Panc1 (cell line): ENCODE measurements at places on chromosomes 7 and 10.

- peaks cover 76% of the 10 kb centered on the region for H3K4me1 ChIP-seq
- peak overlapping the region; percentile 93 for H3K27ac ChIP-seq
- no peaks in the 10 kb centered on the region for H3K27me3 ChIP-seq
- no peak overlapping the region for H3K4me3 ChIP-seq
Observed at GRCh38 chr7:28038175-28038797, 142.3 kb downstream of the JAZF1 start.

DNA sequence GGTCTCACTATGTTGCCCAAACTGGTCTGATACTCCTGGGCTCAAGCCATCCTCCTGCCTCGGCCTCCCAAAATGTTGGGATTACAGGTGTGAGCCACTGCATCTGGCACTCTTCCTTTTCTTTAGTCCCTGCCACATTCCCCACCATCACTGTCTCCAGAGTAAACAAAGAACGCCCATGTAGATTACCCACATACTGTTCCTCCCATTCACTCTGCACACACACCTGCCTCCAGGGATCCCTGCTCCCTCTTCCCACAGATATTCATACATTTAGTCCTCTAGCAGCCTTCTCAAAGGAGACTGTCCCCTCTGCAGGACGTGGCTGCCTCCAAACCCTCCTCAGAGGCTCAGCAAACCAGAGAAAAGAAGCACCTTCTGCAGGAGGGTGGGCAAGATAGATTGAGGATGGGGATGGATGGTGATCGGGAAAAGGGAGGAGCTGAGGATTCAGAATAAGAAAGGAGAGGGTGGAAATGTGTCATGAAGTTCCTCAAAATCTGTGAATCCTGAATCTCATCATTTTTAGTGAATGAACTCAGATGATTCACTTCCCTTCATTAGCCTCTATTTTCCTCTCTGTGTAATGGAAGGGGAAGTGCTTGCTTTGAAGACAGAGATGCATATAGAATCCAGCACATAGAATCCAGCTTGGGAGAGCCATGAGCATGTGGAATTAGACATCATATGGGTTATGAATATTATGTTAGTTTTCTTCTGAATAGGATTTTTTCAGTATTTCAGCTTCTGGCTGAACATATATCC lies 5.5 kb upstream of the PLAU start:
- H3K27ac ChIP-seq, result peak overlapping the region; percentile 97
- DNase-seq, result no peak
- no peak overlapping the region for H3K4me3 ChIP-seq
- H3K27me3 ChIP-seq, result no peaks in the 10 kb centered on the region
- H3K36me3 ChIP-seq, result no peaks in the 10 kb centered on the region
- peaks cover 52% of the 10 kb centered on the region for H3K4me1 ChIP-seq

DNA sequence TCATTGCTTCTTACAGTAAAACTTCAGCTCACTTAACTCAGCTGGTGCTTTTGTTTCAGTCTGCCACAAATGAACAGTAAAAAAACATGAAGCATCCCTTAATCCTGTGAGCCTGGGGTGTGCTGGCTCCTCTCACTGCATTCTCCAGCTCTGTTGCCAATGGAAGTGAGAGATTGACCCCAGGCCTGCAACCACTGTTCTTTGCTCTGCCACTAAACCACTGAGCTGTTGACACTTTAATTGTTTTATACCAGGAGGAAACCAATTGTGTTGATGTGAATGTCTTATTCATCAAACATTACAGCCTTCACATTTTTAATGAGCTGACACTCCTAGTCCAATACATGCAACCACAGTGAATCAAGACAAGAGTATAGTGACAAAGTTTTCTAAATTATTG lies 69.4 kb upstream of the FZD1 start:
- H3K4me3 ChIP-seq, result no peak overlapping the region
- no peak for DNase-seq
- no peaks in the 10 kb centered on the region; the same call in 1 of the 2 replicates for H3K36me3 ChIP-seq
- H3K27ac ChIP-seq, result no peak overlapping the region

DNA sequence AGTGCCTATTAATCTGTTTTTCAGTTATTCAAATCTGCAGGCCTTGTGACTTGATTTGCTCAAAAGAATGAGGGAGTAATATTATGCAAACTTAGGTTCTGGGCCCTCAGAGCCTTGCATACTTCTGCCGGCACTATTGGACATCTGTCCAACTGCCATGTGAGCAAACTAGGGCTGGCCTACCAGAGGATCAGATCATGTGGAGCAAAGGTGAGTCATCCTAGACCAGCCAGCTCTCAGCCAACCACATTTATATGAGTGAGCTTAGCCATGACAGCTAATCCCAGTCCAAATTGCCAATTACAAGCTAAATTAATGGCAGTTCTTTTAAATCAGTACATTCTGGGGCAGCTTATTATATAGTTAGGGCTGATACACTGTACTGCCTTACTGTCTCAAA lies 69.6 kb downstream of the SDHAF3 start:
- no peaks in the 10 kb centered on the region for H3K4me1 ChIP-seq
- DNase-seq, result no peak
